ENCODE measurements at places on chromosomes 7 and 10.
A peak's percentile ranks its signal among the peaks of the same experiment; 100 is the strongest.

DNA sequence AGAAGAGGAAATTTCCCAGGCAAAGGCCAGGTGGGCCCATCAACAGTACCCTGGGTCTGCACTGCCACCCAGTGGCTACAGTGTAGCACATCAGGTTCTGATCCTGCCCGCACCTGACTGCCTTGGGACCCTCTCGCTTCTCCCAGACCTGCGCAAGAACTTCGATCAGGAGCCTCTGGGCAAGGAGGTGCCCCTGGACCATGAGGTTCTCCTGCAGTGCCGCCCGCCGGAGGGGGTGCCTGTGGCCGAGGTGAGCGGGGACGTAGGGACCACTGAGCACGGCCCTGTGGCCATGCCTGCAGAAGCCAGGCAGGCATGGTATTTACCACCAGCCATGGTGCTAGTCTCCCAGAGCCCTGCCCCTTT, 33.9 kb upstream of the SLC29A3 start:
- DNase-seq, result peak; percentile 34

GRCh38 chr7:128031901-128032604, 816 bp upstream of the LRRC4 start:
- DNase-seq, result peak; percentile 75

DNA sequence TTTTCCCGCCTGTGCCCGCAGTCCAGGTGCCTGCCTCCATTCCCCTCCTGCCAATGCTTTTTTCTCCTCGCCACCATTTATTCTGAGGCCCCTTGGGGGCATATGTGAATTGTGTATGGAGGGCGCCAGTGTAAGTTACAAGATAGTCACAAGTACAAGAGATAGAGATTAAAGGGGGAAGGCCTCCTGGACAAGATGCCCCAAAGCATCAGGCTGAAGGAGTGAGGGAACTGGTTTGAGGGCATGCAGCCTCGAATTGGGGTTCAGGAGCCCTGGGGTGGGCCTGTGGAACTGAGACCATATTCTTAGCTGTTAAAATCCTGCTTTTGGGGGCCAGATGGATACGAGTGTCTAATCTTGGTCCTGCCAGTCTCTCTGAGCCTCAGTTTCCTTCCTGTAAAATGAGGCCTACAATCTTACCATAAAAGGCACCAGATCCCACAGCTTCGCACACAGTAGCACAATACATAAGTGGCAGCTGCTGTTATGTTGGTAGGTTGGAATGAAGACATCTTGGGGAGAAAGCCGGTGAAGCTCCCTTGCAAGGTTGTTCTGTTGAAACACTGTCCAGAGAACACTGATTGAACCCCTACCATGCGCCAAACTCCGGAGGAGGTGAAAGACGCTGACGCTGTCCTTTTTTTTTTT, 545 bp upstream of the COMTD1 start:
- DNase-seq, result no peak

DNA sequence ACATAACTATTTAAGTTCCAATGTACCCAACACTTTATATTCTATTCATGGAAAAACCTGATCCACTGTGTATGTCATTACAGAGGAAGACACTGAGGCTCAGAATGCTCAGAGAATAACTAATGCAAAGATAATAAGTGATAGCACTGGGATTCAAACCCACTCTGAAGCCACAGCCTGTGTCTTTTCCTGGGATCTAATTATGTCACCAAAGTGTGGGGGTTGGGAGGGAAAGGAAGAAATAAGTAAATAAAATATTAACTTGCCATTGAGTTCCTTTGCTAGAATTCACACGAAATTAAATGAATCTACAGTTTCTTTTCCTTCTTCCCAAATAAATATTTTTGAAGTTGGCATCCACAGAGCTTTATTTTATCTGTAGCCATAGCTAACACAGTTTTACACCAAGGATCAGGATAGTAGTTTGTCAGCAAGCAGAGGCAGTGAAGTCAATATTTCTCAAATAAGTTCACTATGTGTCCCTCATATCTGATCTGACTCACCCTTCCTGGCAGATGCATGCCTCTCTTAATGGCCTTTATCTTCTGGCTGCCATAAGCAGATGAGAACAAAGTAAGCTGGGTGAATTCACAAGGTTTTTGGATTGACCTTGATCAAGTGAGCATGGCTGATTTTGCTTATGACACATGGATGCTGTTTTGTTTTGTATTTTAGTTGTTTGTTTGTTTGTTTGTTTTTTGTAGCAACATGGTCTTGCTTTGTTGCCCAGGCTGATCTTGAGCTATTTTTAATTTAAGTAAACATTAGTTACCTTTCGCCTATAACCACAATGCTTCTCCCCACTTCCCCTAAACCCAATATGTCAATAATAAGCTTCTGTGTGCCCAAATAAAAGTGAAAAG, 6.3 kb downstream of the RAPGEF5 start:
- DNase-seq, result no peak

- DNase-seq, result no peak
Measured at GRCh38 chr10:18279173-18279572, 138.9 kb downstream of the CACNB2 start.

DNA sequence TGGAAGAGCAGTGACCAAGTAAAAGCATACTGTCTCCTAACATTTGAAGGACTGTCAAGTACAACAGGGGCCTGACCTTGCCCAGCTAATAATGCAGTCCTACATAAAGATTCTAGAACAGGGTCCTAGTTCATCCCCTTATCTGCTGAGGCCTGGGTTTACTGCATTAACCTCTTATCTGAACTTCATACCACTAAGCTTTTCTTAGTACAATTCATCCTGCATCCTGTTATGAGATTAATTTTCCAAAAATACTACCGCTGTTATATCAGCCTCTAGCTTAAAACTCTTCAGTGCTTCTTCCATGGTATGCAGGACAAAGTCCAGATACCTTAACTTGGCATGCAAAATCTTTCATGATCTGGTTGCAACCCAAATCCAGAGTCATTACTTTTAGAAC, 72.5 kb downstream of the CHRM2 start:
- DNase-seq, result no peak

DNA sequence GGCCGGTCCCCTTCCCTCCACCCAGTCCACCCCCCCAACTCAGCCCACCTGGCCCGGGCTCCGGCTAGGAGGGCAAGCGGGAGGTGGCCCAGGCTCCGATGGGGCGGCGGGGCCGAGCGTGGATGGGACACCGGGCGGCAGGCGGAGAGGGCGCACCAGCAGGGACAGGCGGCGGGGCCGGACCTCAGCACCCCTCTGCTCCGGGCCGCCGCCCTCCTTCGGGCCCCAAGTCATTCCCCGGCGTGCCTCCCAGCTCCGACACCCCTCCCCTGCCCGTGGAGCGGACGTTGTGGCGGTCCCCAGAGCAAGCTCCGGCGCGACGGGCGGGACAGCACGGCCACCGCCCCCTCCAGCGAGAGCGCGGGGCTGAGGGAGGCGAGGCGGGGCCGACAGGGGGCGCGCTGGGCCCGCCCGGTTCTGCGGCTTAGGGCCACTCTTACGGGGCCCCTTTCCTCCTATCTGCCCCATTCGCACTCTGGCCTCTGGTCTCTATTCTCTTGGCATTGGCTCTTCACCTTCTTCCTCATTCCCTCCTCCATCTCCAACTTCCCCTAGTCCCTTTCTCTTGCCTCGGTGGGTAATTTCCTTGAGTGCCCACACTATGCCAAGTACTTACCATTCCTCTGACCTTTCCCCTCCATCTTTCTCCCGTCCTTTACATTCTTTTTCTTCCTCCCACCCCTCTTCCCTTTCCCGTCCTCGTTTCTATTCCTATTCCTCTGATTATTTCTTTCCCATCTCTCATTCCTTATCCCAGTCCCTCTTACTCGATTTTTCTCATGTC, 701 bp upstream of the GBX1 start:
- DNase-seq, result no peak

DNA sequence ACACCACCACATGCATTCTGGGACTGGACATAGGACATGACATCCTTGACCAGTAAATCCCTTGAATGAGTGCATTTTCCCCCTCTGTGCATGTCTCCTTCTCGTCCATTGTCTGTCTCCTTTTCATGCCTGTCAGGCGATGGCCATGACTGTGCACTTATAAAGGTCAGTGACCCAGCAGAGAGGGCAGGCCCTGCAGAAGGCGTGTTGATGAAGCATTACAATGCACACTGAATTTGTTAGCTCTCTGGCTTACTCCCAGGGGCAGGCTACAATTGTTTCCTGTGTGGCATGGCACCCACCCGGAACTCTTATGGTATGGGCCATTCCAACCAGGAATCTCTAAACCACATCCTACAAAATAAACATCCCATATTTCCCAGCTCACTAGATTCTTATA, 71.1 kb downstream of the SAMD9 start:
- no peak for DNase-seq

GRCh38 chr10:119651514-119652360, 557 bp downstream of the BAG3 start:
- DNase-seq, result no peak

DNA sequence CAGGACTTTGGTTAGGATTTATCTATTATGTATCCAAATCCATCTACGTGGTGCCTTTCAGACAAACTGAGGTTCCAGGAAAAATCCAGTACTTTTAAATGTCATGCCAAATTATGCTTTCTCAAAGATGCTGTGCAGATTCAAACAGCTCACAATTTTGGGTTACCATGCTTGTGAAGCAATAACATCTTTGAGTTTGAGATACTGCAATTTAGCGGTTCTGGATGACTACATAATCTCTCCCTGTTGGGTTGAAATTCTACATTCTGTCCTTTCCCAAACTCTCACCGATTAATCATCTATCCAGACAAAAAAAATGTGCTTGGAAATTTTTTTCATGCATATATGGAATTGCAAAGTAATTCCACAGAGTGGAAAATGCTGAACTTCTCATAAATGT, 3.5 kb downstream of the RHOBTB1 start:
- no peak for DNase-seq

- DNase-seq, result no peak
Measured at GRCh38 chr10:15710455-15710854, 9.3 kb downstream of the ITGA8 start.

GRCh38 chr7:11807000-11807399, 25.0 kb downstream of the THSD7A start:
- DNase-seq, result no peak

Measured in NCI-H1092 treated with DMSO at 0.1 percent for 48 hours (cell line).